ENCODE measurements at places on chromosomes 4 and X.

- DNase-seq = peak; percentile 11
Measured at GRCh38 chr4:128776794-128777216, 32.7 kb upstream of the JADE1 start.

- DNase-seq = no peak
Measured at GRCh38 chr4:20268028-20268427, 16.3 kb downstream of the SLIT2 start.

- DNase-seq = peak; percentile 24
Measured at GRCh38 chr4:139530833-139531427, 25.1 kb downstream of the SETD7 start.

- no peak for DNase-seq
Measured at GRCh38 chr4:129218360-129218759, 122.4 kb downstream of the C4orf33 start.

DNA sequence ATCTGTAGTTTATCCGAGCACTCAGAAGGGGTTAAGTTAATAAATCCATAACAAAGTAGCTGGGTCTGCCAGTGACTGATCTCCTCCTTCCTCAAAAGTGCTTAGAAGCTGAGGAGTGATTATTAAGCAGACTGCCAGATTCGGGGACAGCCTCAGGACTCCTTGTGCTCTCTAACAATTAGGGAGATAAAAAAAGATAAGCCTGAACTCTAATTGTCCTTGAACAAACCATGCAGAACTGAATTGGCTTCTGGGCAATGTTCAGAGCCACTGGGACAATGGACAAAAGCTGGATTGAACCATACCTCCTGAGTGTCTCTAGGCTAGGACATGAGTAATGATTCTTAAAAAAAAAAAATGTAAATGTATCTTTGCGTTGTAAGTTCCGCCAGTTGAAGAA lies 22.7 kb upstream of the GRPR start:
- DNase-seq = no peak

- DNase-seq = no peak
Measured at GRCh38 chrX:76172325-76172893, 453 bp upstream of the PBDC1 start.

GRCh38 chr4:153215921-153216320 lies 11.7 kb downstream of the TRIM2 start:
- no peak for DNase-seq

DNA sequence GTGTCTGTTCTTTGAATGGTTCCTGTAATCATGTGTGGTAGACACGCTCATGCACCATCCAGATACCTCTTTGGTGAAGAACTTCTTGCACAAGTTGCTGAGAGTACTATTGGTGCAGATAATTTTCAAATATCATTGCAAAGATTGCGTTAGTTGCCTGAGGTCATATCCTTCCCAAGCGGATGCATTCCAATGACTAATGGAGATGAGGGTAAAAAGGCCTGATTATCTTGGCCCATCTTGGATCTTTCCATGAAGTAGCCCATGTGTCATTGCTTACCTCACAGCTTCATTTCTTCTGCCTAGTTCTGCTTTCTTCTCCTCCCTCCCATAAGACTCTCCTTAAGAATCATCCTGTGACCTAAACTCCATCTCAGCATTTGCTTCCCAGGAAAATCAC lies 384.9 kb upstream of the CNKSR2 start:
- DNase-seq = no peak

DNA sequence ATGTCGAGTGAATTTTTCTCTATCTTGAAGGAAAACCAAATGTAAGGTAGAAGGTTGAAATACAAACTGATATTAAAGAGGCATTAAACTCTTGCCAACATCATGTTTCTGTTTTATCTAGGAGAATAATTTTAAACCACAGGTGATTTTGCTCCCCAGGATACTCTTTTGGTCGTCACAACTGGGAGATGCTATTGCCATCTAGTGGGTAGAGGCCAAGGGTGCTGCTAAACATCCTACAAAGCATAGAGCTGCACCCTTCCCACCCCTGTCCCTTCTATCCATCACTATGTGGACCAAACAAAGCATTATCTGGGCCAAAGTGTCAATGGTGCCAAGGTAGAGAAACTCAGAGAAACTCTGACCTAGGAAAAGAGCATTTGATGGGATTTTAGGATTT lies 154.6 kb upstream of the MAGEB2 start:
- DNase-seq = no peak

DNA sequence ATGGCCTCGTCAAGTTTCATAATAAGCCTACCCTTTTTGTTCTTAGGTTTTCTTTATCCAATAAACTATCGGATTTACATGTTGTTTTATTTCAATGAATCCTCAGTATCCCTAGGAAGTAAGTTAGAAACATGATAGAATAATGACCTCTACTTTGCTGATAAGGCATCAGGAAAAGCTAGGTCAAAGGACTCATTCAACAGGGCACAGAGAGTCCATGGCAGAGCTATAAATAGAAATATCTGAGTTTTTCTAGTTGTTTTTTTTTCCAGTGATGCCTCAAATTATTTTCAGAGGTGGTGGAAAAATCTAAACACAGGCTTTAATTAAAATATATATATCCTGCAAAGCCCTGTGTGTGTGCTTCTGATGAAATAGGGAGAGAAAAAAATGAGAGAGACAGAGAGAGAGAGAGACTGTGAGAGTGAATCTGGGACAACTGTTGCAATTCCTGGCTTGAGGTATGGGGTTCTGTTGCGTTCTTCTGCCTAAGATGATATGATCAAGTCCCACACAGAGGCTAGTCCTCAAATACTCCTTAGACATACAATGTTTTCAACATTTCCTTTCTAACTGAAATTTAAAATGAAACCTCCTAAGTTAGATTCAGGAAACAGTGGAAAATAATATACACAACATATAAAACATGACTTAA lies 139.9 kb downstream of the HDX start:
- no peak for DNase-seq

DNA sequence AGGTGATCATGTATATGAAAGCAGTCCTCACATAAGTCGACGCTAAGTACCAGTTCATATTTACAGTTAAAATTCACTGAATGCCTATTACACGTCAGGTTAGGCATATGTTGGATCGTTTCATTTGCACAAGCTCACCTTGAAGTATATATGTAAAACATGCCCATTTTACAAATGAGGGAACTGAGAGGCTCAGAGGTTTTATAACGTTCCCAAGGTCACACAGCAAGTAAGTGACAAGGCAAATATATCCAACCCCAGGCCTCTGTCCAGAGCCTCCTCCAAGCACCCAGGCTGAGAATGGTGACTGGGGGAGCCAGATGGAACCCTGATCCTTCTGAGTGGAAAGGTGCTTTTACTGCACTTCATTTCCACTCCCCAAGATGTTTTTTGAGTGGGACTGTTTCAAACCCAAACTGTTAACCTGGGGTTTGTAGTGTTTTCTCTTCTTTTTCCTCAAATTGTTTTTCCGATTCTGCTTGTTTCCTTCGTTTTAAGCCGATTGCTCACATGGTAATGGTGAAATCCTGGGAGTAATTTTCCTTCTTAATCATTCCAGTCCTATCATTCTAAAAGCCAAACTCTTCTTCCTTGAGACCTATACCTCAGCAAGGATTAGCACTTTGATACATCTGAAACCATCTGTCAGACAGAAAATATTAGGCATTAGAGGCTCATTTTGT lies 791 bp downstream of the SMIM20 start:
- no peak for DNase-seq

- no peak for DNase-seq
Measured at GRCh38 chrX:145506214-145506613, 258.9 kb downstream of the SPANXN1 start.

- DNase-seq = no peak
Measured at GRCh38 chr4:122100508-122100907, 51.6 kb upstream of the BLTP1 start.
